Upper lobe of left lung (tissue), 6 donors: ENCODE measurements at places on chromosomes 11 and 22. TPM values are rescaled to one million over a fixed set of nuclear protein-coding genes. Genes with fewer than 3 reads are reported as not detected.

DNA sequence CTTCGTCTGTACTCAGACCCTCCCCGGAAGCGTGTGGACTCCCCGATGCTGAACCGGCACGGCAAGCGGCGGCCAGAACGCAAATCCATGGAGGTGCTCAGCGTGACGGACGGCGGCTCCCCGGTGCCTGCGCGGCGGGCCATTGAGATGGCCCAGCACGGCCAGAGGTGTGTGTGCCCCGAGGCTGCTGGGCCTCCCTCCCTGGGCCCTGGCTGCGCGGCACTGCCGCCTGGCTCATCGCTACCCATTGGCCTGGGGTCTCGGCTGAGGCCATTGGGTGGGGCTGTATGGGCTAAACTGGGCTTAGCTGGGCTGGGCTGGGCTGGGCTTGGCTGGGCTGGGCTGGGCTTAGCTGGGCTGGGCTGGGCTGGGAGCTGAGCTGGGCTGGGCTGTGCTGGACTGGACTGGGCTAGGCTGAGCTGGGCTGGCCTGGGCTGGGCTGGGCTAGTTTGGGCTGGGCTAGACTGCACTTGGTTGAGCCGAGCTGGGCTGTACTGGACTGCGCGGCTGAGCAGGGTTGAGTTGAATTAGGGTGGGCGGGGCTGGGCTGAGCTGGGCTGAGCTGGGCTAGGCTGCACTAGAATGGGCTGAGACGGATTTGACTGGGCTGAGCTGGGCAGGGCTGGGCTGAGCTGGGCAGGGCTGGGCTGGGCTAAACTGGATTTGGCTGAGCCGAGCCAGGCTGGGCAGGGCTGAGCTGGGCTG lies 40.7 kb downstream of the MOB2 start:
- DNase-seq = no peak

- DNase-seq = no peak
These were observed 358.7 kb upstream of the NARS2 start for GRCh38 chr11:78933350-78933749.

GRCh38 chr11:2674658-2675131 lies 25.1 kb downstream of the KCNQ1OT1 start:
- DNase-seq = no peak

DNA sequence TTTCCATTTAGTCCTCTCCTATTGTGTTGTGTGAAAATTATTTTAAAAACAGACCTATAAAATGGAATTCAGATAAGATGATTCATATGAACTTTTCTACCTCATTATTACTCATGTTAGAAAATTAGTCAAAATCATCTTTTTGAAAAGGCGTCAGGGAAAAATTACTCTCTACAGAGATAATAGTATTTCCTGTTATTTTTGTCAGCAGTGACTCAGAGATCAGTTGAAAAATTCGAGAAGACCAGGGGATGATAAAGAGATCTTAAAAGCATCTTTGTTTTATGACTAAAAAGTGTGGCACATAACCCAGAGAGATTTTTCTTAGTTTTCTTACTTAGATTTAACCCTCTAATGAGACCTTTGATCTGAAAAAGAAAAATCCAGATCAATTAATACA lies 157.9 kb upstream of the CARD18 start:
- DNase-seq = no peak

GRCh38 chr11:82718307-82718706 lies 15.4 kb downstream of the FAM181B start:
- DNase-seq = no peak

GRCh38 chr11:128324531-128325141 lies 262.7 kb downstream of the ETS1 start:
- peak; percentile 71 for DNase-seq

- no peak for DNase-seq
These were observed 13.9 kb downstream of the NEAT1 start for GRCh38 chr11:65436412-65437032.

- no peak for DNase-seq
These were observed 131.9 kb downstream of the RASSF10 start for GRCh38 chr11:13140873-13141655.

- DNase-seq = peak; percentile 84
These were observed 661 bp upstream of the MALAT1 start for GRCh38 chr11:65498042-65498726.

GRCh38 chr11:28729339-28729738 lies 621.2 kb downstream of the METTL15 start:
- DNase-seq = no peak

DNA sequence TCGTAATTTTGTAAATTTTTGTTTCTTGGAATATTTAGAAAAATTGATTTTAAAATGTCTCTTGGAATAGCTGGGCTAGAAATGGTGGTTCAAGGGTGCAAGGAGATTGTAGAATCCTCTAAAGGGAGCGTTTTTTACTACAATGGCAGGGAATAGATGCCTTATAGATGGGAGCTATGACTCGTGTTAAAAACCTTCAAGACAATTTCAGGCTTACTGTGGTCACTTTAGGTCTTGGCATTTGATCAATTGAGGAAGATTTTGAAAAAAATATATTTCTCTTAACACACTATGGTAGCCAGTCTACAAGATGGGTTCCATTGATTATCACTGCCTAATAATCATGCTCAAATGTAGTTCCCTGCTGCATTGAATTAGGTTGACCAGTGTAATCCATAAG lies 25.0 kb downstream of the METTL15 start:
- no peak for DNase-seq

GRCh38 chr11:83275888-83276641 lies 10.1 kb downstream of the CCDC90B start:
- no peak for DNase-seq

- DNase-seq = no peak
These were observed 4.3 kb upstream of the PDE2A start for GRCh38 chr11:72678524-72678923.

DNA sequence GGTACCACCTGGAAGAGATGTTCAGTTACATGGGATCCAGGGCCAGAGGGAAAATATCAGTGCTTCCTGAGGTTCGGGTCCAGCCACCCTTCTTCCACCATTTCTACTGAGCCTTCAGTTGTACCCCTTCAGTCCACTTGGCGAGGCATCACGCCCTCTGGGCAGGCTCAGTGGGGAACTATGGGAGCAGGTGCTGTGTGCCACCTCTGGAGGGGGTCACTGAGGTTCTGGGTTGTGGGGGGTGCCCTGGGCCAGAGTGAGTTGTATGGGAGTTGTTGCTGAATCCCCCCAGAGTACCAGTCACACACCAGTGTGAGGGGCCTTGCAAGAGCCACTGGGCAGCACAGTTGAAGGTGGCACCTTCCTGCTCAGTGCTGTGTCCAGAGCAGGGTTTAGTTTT lies 2.7 kb upstream of the SREBF2 start:
- DNase-seq = no peak

GRCh38 chr11:17519061-17519885 lies 24.9 kb downstream of the USH1C start:
- DNase-seq = no peak

- no peak for DNase-seq
These were observed 106.1 kb downstream of the SLC1A2 start for GRCh38 chr11:35313066-35313759.

- DNase-seq = no peak
These were observed 17.3 kb upstream of the OR6X1 start for GRCh38 chr11:123771664-123772063.

DNA sequence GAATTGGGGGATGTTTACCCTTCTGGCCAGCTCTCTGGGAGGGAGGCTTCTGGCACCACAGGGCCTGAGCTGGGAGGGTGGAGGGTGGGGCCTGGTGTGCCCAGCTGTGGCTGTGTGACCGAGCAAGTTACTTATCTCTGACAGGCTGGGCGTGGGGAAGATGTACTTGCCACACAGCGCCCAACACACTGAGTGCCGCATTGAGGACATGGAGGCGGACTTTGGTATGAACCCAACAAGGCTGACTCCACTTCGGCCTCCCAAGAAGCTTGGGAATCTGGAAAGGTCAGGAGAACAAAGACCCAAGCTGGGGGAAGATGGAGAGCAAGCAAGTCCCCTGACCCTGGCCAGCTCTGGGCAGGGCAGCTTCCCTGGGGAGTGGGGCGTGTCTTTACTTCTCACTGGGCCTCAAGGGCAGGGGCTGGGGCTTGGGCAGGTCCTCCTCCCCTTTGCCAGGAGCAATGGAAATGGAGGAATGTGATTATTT lies 2.4 kb upstream of the MGAT3 start:
- DNase-seq = no peak

DNA sequence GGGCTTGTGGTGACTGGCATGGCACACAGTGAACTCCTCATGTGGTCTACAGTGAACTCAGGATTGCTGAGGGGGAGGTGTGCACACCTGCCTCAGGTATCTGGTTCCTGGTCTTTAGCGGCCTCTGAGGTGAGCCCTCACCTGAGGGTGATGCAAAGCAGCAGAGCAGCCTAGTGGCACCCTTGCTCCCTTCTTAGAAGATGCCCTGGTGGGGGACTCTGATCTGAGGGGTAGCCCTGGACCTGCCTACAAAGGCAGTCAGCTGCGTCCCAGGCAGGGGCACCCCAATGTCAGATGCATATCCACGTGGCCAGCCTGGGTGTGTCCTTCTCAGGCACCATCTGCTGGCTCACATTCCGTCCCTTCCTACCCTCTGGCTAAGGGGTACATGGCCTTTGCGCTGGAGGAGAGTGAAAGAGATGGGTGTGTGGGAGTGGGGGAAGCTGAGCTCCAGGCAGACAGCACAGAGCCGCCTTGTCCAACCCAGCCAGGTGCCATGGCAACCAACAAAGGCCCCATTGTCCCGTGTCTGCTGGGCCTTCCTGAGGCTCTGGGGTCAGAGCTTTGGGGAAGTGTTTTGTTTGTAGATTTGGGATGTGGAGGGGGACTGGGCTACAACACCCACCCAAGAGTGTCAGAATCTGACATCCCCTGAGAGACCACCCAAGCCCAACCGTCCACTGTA lies 5.8 kb downstream of the PLEKHB1 start:
- no peak for DNase-seq

GRCh38 chr22:20645954-20646353 lies 128.0 kb upstream of the SERPIND1 start:
- DNase-seq = no peak

DNA sequence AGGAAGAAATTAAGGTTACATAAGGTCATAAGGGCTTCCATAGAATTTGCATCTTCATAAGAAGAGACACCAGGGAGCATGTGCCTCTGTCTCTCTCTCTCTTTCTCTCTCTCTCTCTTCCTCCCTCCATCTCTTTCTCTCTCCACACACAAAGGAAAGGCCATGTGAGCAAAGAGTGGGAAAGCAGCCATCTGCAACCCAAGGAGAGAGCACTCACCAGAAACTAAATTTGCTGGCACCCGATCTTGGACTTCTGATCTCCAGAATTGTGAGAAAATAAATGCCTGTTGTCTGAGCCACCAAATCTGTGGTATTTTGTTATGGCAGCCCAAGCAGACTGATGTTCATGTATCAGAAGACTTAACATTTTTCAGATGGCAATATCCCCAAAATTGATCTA lies 6.4 kb upstream of the KRTAP5-10 start:
- DNase-seq = no peak

GRCh38 chr11:124123622-124124021 lies 8.4 kb downstream of the VWA5A start:
- DNase-seq = no peak

DNA sequence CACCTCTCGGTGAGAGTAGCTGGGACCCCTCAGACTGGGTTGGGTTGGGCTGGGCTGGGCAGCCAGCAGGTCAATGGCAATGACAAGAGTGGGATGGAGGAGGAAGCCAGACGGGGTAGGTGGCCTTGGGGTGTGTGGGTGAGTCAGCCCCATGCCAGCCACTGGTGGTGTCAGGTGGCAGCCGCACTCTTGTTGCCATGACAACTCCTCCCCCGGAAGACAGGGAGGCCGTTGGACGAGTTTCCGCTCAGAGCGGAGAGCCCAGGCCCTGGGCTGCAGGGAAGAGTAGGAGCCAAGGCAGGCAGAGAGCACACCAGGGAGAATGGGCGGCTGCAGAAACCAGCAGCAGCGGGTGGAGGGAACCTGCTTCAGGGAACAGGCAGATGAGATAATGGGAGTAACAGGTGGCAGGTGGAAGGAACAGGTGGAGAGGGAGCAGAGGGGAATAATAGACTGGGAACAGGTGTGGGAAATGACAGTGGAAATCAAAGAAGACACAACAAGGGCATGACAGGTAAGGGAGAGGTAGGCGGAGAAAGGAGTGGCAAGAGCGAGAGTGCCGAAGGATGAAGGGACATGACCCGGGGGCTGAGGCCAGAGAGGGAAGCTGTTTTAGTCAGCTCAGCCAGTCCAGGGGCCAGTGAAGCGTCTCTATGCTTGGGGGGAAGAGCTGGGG lies 8.7 kb downstream of the SPTBN2 start:
- DNase-seq = no peak

DNA sequence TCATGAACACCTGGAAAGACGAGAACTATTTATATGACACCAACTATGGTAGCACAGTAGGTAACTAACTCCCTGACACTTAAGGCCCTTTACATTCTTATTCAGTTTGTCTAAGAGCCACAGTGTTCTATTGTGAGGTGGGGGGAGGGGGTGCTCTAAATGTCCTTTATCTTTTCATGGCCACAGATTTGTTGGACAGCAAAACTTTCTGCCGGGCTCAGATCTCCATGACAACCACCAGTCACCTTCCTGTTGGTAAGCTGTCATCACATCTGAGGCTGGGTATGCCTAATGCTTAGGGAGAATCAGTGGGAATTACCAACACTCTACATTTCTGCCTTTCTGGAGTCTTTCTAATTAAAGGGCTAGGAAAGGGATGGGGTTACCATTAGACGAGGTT lies 30.7 kb downstream of the EHF start:
- DNase-seq = no peak

GRCh38 chr11:118916842-118917388 lies 8.8 kb downstream of the BCL9L start:
- DNase-seq = no peak

DNA sequence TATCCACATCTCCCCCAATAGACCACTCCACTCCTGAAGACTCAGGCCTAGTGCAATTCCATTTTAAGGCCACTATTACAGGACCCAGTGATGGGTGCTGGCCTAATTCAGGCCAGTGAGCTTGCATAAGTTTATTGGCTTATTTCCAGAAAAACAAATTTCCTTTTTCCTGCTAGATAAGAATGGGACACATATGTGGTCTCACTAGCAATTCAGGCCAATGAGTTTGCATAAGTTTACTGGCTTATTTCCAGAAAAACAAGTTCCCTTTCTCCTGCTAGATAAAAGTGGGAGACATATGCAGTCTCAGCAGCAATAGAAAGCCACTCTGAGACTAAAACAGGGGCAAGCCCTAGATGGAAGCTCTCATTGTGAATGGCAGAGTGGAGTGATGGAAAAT lies 22.4 kb downstream of the ADM start:
- DNase-seq = no peak

- no peak for DNase-seq
These were observed 38.0 kb upstream of the GALNT18 start for GRCh38 chr11:11659567-11660362.

The VPREB1 gene
- total RNA-seq = not detected

The OR52I1 gene
- not detected for total RNA-seq

The WNT11 gene
- 4.7 TPM for total RNA-seq

The CRELD2 gene
- 56.6 TPM for total RNA-seq

The GGT5 gene
- 23.4 TPM for total RNA-seq

The MUC5AC gene
- 1.0 TPM for total RNA-seq

The MAJIN gene
- total RNA-seq = not detected

The CLDN5 gene
- 726 TPM for total RNA-seq

The MTMR3 gene
- 105 TPM for total RNA-seq

The RBFOX2 gene
- total RNA-seq = 86.4 TPM

The KDM4E gene
- total RNA-seq = not detected

The KREMEN1 gene
- 17.4 TPM for total RNA-seq

The EWSR1 gene
- 164 TPM for total RNA-seq

The ZNF215 gene
- 4.0 TPM for total RNA-seq

The AIFM3 gene
- 7.3 TPM for total RNA-seq

The NRXN2 gene
- not detected for total RNA-seq

The DUSP8 gene
- 10.9 TPM for total RNA-seq
